Stimulated activated CD4-positive, alpha-beta T cell treated with anti-CD3 and anti-CD28 coated beads, TNF-alpha, amount 100 ng/mL, for 24 hours (primary cell): ENCODE measurements at places on chromosomes 3 and 15.

DNA sequence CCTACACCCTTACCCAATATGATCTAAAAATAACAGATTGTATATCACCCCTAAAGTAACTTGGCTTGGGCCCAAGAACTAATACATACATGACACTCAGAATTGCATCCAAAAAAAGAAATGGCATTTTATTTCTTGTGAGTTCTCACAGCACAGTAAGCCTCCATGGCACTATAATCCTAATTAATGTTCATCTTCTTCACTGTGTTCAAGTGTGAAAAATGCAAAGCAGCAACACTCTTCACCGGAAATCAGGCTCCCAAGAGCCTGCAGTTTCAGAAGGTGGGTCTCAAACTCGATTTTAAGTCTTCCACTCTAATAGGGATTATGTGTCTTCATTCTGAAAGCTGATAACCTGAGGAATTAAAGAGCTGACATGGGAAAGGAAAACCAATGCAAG, 142.8 kb upstream of the TSC22D2 start:
- DNase-seq = no peak

- no peak for DNase-seq
These were observed 129.7 kb upstream of the THBS1 start for GRCh38 chr15:39451121-39451688.

GRCh38 chr15:42306681-42307080, 33.4 kb upstream of the TMEM87A start:
- no peak for DNase-seq

- no peak for DNase-seq
These were observed 1635.5 kb downstream of the OTOL1 start for GRCh38 chr3:163132111-163132510.

DNA sequence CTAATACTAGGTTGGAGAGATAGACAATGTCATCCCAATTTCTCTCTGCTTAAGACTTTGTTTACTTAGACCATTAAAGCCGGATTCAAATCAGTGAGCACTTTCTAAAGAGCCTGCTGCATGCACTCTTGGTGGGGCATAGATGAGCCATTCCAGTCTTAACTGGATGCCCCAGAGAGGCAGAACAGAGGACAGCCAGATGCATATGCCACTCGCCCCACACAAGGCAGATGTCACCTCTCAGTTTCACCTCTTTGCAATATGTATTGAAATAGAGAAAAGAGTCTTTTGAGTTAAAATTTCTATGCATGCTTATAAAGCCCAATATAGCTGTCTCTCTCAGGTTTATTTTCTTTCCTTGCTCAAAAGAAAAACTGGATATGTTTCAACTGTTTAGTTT, 89.5 kb downstream of the LARS2 start:
- DNase-seq = no peak

- no peak for DNase-seq
These were observed 194.8 kb upstream of the RGMA start for GRCh38 chr15:93283854-93284253.

DNA sequence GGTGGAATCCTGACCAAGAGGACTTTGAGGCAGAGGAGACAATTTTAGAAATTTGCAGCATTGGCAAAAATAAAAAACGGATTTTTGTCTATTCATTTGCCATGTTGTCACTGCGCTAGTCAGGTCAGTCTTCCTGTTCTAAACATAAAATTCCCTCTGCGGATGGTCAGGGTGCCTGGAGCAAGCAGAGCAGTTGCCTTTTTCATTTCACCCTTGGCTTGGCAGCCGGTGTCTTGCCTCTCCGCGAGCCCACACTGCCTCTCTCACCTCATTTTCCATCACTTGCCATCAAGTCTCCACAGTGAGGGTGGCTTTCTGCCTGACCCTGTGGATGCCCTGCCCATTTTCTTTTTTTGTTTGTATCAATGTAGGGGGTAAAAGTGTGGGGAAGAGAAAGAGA, 396.1 kb downstream of the LRTM1 start:
- no peak for DNase-seq

DNA sequence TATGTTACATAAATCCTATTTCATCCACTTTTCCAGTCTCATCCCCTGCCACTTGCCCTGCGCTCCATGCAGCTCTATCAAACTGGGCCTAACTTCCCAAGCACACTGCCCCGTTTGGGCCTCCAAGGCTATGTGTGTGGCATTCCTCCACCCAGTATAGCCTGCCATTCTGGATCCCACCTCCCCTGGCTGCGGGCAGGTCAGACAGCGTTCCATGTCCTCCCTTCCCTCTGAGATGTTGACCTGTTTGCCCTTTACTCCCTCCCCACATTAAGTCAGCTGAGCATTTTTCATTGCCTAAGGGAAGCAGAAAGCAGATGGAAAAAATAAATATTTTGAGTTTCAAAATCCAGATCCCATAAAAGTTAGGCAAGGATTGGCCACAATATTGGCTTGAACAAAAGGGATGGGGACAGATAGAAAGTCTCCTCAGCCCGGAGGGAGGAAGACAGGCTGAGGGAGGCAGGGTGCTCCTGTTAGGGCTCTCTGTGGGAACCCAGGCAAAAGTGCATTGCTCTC, 73.3 kb downstream of the CYP19A1 start:
- DNase-seq = no peak
